Activated naive CD4-positive, alpha-beta T cell treated with anti-CD3 and anti-CD28 coated beads, Interleukin-2, amount 50 U/mL, for 72 hours (primary cell): ENCODE measurements at places on chromosomes 4 and X.

DNA sequence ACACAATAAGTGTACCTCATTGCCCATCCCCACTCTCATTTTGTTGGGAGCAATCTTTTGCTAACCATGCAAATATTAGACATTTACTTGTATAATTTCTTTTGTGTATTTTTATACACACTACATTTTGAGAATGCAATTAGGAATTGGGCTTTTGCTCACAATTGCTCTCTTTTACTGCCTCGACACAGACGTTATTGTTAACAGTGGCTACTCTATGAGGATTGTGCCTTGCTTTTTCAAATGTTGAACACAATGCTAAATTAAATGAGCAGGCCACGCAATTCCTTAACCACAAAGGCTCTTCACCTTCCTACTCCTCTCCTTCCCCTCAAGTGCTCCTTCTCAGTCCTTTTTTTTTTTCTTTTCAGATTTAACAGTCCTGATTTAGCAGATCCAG, 42.8 kb upstream of the HPF1 start:
- no peak for DNase-seq

- DNase-seq = no peak
These were observed 153.5 kb downstream of the KCNIP4 start for GRCh38 chr4:21795091-21795490.

DNA sequence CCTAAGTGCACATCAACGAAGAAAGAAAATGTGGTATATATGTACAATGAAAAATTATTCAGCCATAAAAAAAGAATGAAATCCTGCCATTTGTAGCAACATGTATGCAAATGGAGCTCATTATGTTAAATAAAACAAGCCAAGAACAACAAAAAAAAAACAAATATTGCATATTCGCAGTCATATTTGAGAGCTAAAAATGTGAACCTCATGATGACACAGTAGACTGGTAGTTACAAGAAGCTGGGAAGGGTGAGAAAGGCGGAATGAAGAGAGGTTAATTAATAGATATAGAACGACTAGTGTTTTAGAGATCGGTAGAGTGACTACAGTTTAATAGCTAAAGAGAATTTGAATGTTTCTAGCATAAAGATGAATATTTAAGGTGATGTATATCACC, 89.2 kb downstream of the PDS5A start:
- no peak for DNase-seq

DNA sequence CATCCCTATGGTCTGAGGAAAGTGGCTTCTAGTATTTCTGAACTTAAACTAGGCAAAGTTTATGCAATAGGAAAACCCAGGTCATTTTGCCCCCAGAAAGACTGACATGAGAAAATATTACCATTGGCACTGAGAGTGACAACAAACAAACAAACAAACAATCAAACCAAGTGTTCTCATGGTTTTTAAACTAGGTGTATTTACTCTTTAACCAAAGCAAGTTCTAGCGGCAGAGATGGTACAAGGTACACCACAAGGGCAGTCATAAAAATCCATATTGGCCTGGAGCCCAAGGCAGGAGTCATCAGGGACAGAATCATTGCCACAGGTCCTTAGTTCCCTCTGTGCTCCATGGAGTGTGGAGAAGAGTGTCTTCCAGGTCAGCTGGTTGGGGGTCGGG, 26.0 kb upstream of the ENPEP start:
- no peak for DNase-seq

GRCh38 chrX:43813319-43813718, 68.9 kb downstream of the MAOB start:
- no peak for DNase-seq

DNA sequence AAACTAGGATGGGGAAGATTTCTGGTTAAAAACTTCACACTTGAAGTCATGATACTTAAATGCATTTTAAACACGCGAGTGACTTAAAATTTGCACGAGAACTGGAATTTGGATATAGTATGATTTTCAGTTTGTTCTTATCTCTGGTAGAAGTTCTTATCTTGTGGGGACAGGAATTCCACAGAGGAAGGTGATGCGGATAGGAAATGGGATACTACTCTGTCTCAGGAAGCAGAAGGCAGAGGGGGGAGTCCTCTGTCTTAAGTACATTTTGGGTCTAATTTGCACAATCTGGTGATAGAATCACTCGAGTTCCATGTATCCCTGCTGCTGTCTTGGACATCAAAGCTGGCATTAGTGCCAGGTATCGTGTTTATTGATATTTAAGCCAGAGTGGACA, 53.3 kb downstream of the TLL1 start:
- DNase-seq = no peak
